ENCODE measurements at places on chromosomes 3 and 15.

DNA sequence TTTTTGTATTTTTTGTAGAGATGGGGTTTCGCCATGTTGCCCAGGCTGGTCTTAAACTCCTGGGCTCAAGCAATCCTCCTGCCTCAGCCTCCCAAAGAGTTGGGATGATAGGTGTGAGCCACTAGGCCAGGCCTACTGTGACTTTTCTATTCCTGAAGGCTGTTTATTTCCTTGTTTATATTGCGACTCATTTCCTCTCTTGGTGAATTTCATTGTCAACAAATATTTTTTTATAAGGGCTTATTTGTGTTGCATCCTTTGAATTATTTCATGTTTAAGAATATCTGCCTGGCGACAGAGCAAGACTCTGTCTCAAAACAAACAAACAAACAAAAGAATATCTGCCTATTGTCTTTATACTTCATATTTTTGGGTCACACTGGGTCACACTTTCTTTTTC is 29.4 kb upstream of the MCCC1 start:
- H3K27ac ChIP-seq = no peak overlapping the region
- peak; percentile 70 for DNase-seq
- H3K36me3 ChIP-seq = no peaks in the 10 kb centered on the region
- peaks cover 13% of the 10 kb centered on the region for H3K4me1 ChIP-seq
- H3K4me3 ChIP-seq = no peak overlapping the region

DNA sequence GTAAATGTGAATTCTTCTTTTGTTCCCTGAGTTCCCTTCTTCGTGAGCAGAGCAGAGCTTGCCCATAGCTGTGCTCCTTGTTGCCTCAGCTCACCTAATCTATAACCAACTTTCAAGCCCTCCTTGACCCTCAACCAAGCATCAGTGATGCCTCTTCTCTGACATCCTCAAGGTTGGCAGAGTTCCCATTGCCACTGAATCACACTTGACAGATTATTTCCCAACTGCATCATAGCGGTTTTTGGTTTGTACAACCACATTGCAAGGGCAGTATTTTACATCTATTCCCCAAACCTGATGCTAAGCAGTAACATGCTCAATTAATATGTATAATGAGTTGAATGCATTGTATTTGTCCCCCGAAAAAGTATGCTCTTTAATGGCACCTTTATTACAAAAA is 133.0 kb upstream of the SNTN start:
- no peak for DNase-seq
- H3K4me3 ChIP-seq = no peak overlapping the region
- no peaks in the 10 kb centered on the region for H3K36me3 ChIP-seq
- no peaks in the 10 kb centered on the region for H3K4me1 ChIP-seq

DNA sequence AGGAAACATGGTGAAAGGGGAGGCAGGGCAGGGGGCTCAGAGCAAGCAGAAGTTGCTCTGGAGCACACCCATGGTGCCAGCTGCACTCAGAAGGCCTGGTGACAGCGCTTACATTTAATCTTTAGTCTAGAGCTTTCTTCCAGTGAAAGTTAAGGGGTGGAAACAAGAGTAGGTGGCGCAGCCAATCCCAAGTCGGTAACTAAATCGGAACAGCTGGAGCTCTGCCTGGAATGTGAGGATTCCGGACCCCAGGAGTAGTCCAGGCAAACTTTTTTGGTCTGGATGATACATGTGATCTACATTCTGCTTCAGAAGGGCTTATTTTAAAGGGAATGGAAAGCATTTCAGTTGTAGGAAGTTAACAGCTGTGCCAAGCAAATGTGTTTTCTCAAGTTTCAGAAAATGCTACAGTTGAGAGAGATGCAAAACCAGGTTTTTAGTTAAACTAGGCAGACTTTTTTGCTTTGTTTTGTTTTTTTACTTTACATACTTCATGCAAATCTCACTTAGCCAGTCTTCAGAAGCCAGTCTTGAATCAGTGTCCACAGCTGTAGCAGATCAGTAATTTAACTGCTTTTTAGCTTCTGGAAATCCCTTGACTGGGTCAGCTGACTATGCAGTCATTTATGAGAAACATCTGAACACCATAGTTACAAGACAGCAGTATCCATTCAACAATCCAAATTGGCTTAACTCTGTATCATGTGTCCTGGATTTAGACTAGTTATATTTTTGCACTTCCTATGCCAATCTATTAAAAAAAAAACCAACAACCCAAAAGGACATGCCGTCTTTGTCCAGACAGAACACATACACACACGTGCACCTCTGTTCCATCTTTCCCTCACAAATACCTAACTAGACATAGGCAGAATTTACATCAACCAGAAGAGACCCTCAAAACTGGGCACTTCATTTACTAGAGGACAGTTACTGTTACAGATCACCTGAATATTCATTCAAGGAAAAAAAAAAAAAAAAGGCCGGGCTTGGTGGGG is 33.2 kb downstream of the ZNF106 start:
- DNase-seq = no peak
- H3K4me1 ChIP-seq = no peaks in the 10 kb centered on the region
- no peaks in the 10 kb centered on the region for H3K27me3 ChIP-seq
- H3K27ac ChIP-seq = no peak overlapping the region
- H3K4me3 ChIP-seq = no peak overlapping the region
- no peaks in the 10 kb centered on the region for H3K36me3 ChIP-seq

DNA sequence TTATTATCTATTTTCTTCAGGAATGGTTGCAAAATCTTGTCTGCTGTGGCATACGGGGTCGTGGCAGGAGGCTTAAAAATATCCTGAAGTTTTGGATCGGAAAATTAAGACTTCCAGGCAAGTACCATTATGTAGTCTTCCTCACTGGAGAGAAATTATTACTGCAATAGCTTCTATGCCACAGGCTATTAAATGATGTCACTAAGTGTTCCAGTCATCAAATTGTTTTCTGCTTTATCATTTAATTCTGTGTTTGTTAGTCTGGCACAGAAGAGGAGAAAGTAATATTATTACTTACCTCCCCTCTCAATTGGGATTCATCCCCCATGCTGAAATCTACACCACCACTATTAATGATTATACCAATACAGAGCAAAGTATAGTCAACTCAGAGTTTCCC is 378.2 kb upstream of the ALCAM start:
- H3K27me3 ChIP-seq = no peaks in the 10 kb centered on the region

DNA sequence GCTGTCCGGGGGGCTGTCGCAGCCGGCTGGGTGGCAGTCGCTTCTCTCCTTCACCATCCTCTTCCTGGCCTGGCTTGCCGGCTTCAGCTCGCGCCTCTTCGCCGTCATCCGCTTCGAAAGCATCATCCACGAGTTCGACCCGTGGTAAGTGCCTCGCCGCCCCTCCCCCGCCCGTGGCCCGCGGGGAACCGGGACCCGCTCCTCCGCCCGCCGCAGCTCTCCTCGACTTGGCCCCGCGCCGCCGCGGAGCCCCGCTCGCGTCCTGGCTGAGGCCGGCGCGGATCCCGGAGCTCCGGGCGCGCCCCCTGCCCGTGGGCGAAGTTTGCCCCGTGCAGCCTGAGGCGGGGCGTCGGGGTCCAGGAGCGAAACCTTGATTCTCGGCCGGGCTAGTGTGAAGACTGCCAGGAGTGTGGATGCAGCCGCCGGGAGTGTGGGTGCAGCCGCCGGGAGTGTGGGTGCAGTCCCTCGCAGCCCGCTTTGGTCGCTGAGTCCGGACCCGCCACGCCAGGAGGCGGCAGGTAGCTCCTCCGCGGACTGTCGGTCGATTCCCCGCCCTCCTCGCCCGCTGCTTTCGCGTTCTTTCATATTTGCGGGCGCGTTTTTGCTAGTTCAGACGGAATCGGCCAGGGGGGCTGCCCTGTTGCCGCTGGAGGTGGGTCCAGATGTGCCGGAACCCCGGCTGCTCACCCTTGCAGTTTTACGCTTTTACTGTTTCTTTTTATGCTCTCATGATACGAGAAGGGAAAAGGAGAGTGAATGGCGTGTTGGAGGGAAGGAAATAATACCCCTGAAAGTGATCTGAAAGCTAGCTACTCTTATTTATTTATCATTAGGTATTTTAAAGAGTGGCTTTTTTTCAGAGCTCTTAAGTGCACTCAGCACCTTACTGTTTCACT is 692 bp downstream of the STT3B start:
- H3K27ac ChIP-seq = peak overlapping the region; percentile 94
- DNase-seq = no peak
- H3K36me3 ChIP-seq = no peaks in the 10 kb centered on the region
- peak overlapping the region; percentile 92 for H3K4me3 ChIP-seq
- no peaks in the 10 kb centered on the region for H3K27me3 ChIP-seq

GRCh38 chr15:65819563-65819960 is 27.5 kb upstream of the DENND4A start:
- H3K27me3 ChIP-seq = no peaks in the 10 kb centered on the region
- DNase-seq = no peak
- H3K4me3 ChIP-seq = no peak overlapping the region
- H3K36me3 ChIP-seq = no peaks in the 10 kb centered on the region

DNA sequence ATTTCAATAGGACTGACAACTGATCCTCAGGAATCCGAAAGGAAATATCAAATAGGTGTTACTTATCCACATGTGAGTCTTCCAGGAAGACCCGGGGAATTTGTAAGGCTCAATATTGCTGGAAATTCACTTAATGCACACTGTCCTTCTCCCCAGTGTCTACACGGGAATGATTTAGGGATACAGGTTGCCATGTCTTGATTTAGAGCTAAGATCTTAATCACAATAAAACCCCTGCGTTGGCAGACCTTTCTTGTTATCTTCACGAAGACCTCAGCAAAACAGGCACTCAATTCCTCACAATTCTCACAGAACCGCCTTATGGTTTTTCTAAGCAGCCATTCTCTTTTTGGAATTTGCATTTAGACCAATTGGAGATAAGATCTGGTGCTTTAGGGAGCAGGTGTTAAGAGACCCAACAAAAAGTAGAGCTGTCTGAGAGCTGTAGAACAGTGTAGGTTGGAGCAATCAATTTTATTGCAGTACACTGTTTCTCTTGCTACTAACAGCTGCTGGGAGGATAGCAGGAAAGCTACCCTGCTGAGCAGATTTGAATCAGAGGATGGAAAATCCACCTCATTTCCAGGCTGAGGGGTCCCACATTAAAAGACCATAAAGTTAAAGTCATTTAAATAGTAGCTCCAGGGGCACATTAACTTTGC is 925.7 kb downstream of the EPHA3 start:
- no peaks in the 10 kb centered on the region for H3K4me1 ChIP-seq
- no peaks in the 10 kb centered on the region for H3K36me3 ChIP-seq
- H3K27me3 ChIP-seq = no peaks in the 10 kb centered on the region
- H3K4me3 ChIP-seq = no peak overlapping the region

GRCh38 chr3:175956964-175957363 is 1097.8 kb downstream of the NAALADL2 start:
- H3K27me3 ChIP-seq = no peaks in the 10 kb centered on the region
- DNase-seq = no peak
- no peaks in the 10 kb centered on the region for H3K36me3 ChIP-seq
- H3K4me3 ChIP-seq = no peak overlapping the region

DNA sequence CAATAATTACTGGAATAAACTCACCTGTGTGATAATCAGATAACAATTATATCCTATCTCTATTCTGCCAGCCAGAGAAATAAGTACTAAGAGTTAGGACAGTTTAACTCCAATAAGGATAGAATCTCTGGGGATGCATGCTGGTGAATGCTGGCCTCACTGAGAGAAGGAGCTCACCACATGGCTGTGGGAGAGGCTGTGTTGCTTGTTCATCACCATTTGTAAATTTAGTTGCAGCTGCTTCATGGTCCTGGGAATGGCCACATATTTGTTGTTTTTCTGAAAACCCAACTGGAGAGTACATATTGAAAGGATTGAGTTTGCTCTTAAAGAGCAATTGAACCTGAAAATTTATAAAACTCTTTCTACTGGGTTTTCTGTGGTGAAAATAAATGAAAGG is 207.3 kb downstream of the NECTIN3 start:
- no peaks in the 10 kb centered on the region for H3K4me1 ChIP-seq
- H3K36me3 ChIP-seq = no peaks in the 10 kb centered on the region
- no peak for DNase-seq
- H3K27me3 ChIP-seq = no peaks in the 10 kb centered on the region
- no peak overlapping the region for H3K4me3 ChIP-seq
- no peak overlapping the region for H3K27ac ChIP-seq

GRCh38 chr3:69868841-69869420 is 129.7 kb downstream of the MITF start:
- no peaks in the 10 kb centered on the region for H3K36me3 ChIP-seq
- no peak overlapping the region for H3K27ac ChIP-seq
- no peaks in the 10 kb centered on the region for H3K27me3 ChIP-seq
- H3K4me3 ChIP-seq = no peak overlapping the region
- peaks cover 53% of the 10 kb centered on the region for H3K4me1 ChIP-seq
- no peak for DNase-seq

DNA sequence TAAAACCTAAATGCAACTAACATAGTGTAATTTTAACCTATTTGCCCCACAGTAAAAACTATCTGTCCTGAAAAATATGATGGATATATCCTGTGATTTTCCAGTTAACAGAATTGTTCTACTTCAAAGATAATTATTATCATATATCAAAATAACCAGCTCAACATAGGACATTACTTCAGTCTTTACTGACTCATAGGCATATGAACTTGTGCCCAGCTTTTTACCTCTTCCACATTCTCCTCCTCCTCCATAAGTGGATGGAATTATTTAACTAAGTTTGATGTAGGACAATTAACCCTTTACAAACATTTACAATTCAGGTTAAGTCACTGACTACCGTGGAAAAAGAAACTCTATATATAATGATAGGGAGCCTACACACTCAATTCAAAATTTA is 22.9 kb upstream of the USF3 start:
- H3K27me3 ChIP-seq = no peaks in the 10 kb centered on the region
- DNase-seq = no peak
- no peaks in the 10 kb centered on the region for H3K4me1 ChIP-seq
- H3K4me3 ChIP-seq = no peak overlapping the region

DNA sequence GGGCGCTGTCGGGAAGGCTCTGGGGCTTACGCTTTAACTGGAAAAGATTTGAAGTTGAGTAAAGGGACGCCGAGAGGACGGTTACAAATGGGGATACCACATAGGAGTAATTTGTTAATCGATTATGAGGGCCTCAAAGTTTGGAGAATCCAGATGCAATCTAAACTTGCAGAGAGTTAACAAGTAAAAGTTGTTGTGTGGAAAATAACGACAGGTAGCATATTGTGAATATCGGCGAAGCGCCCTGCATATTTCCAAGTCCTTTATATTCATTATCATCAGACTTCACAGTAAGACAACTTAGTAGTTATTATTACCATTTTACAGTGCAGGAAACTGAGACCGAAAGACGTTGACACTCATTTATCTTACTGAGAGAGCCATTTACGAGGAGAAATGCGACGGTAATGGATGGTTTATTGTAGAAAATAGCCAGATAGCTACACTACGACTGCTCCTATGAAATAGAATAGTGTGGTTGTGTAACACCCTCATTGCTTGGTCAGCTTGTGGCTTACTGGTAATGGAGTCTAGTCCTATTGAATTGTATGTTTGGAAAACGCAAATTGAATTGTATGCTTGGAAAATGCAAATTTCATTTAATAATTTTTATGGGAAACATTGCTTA is 700 bp downstream of the MKRN2 start:
- peak overlapping the region; percentile 74 for H3K4me3 ChIP-seq
- no peak for DNase-seq
- H3K27ac ChIP-seq = peak overlapping the region; percentile 80
- H3K36me3 ChIP-seq = no peaks in the 10 kb centered on the region
- H3K4me1 ChIP-seq = peaks cover 21% of the 10 kb centered on the region
- H3K27me3 ChIP-seq = no peaks in the 10 kb centered on the region

GRCh38 chr3:127908202-127908601 is 6.8 kb upstream of the KBTBD12 start:
- no peaks in the 10 kb centered on the region for H3K27me3 ChIP-seq
- no peak overlapping the region for H3K4me3 ChIP-seq

- no peaks in the 10 kb centered on the region for H3K36me3 ChIP-seq
- no peaks in the 10 kb centered on the region for H3K4me1 ChIP-seq
- H3K27me3 ChIP-seq = no peaks in the 10 kb centered on the region
- H3K4me3 ChIP-seq = no peak overlapping the region
- H3K27ac ChIP-seq = no peak overlapping the region
These were observed 1026.5 kb upstream of the CFAP20DC start for GRCh38 chr3:60076331-60076730.

Measured in PC-9 (cell line).